ENCODE measurements at places on chromosomes 4 and X. TPM values are rescaled to one million over a fixed set of nuclear protein-coding genes. Genes with fewer than 3 reads are reported as not detected.

Gene USP17L30
- not detected for total RNA-seq

Gene PNMA6F
- not detected for total RNA-seq

Gene P2RY4
- not detected for total RNA-seq

Gene MAP9
- 10.9 TPM for total RNA-seq

Gene RTL3
- total RNA-seq: not detected

Gene DNAAF6
- total RNA-seq: not detected

Gene ANOS1
- total RNA-seq: not detected

Gene ADH6
- not detected for total RNA-seq

Gene OTUD6A
- total RNA-seq: not detected

Gene TEX11
- not detected for total RNA-seq

Gene HSFX3
- not detected for total RNA-seq

Gene GC
- not detected for total RNA-seq

Gene MAGEB10
- total RNA-seq: not detected

GRCh38 chrX:19005909-19006308 is 22.0 kb upstream of the PHKA2 start:
- no peak overlapping the region for H3K4me3 ChIP-seq
- no peaks in the 10 kb centered on the region for H3K36me3 ChIP-seq
- H3K27ac ChIP-seq: no peak overlapping the region
- H3K27me3 ChIP-seq: no peaks in the 10 kb centered on the region

GRCh38 chrX:17813277-17813676 is 47.8 kb downstream of the RAI2 start:
- H3K27ac ChIP-seq: no peak overlapping the region
- no peaks in the 10 kb centered on the region for H3K4me1 ChIP-seq
- no peak overlapping the region for H3K4me3 ChIP-seq
- no peaks in the 10 kb centered on the region for H3K36me3 ChIP-seq
- no peak for DNase-seq

DNA sequence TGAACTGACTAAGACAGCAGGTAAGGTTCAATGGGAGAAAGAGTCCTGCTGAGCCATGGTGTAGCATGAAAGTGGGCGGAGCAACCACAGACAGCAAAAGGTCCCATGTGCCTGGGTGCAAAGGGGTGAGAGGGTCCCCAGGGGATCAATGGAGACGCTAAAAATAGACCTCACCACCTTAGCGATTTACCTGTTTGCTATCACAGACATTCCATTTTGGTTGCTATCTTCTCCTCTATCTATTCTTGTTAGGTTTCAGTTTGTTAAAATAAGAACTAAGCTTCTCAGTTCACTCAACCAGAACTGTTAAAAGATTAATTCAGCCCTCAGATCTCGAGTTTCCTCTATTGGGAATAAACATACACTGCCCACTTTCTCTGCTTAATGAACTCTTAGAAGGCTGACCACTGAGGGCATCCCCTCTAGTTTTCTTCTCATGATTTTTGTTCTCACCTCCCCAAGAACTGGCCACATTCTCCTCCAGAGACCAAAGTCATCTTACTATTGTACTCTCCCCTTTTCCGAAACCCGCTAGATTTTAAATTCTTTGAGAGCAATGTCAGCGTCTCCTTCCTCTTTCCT is 136.7 kb downstream of the PARM1 start:
- H3K4me1 ChIP-seq: no peaks in the 10 kb centered on the region
- H3K27me3 ChIP-seq: no peaks in the 10 kb centered on the region
- no peak overlapping the region for H3K27ac ChIP-seq
- no peak overlapping the region for H3K4me3 ChIP-seq

DNA sequence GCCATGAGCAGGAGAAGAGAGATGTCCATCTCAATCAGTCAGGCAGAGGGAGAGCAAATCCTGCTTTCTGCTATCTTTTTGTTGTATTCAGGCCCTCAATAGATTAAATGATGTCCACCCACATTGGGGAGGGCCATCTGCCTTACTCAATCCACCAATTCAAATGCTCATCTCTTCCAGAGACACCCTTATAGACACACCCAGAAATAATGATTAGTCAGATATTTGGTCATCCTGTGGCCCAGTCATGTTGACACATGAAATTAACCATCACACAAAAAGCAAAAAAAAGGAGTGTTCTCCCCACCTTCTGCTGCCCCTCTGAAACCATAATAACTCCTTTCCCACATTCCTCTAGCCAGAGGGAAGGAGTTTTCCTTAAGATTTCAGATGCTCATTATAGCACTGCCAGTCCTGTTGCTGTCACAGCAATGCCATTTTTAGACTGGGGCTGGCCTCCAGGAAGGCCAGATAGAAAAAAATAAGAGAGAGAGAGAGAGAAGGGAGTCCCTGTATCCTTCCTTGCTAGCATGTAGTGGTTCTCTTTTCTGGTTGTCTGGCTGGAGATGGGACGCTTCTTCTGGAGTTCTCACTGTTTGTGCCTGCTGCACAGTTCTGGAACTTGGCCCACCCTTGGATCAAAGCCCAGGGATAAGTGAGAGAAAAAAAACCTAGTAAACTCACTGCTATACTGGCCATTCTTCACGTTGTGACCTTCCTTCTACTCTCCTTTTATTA is 177.7 kb downstream of the RBM46 start:
- H3K4me1 ChIP-seq: no peaks in the 10 kb centered on the region
- no peaks in the 10 kb centered on the region for H3K36me3 ChIP-seq
- H3K27ac ChIP-seq: no peak overlapping the region
- no peaks in the 10 kb centered on the region for H3K27me3 ChIP-seq
- no peak overlapping the region for H3K4me3 ChIP-seq
- no peak for DNase-seq

DNA sequence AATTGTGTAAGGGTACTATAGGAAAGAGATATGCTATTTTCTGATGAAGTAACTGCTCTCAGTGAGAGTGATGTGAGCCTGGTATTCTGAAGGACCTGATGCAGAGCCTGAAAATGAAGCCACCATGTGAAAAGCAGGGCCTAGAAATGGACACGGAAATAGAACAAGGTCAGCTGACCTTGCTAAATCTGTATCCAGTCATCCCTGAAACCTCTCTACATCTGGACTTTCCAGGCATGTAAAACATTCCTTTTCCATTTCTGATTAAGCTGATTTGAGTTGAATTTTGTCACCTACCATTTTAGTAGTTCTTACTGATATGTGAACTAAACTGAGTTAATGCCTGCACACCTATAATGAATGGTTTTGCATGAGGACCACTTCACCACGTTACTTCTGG is 72.4 kb upstream of the NEIL3 start:
- no peak overlapping the region for H3K27ac ChIP-seq
- no peaks in the 10 kb centered on the region for H3K4me1 ChIP-seq
- DNase-seq: no peak
- no peak overlapping the region for H3K4me3 ChIP-seq
- no peaks in the 10 kb centered on the region for H3K27me3 ChIP-seq

GRCh38 chr4:146124023-146124680 is 51.4 kb upstream of the LSM6 start:
- H3K27me3 ChIP-seq: no peaks in the 10 kb centered on the region
- DNase-seq: no peak
- no peaks in the 10 kb centered on the region for H3K4me1 ChIP-seq
- no peaks in the 10 kb centered on the region for H3K36me3 ChIP-seq

DNA sequence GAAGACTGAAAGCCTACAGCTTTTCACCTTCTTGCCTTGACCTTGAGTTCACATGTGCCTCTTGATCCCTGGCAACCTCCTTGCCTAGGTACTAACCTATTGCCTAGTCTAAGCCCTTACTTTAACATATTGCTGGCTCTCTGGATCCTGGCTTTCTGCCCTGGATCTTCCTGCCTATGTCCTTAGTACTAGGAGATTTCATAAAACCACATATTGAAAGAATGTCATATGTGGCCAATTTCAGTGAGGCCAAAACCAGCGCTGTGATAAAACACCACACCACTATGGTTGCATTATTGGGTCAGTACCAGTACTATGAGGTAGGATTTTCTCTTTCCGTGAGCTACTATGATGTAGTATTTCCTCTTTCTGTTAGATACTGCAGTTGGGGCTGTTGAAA is 80.4 kb downstream of the CT47B1 start:
- H3K4me3 ChIP-seq: no peak overlapping the region
- no peaks in the 10 kb centered on the region for H3K27me3 ChIP-seq
- H3K27ac ChIP-seq: no peak overlapping the region

DNA sequence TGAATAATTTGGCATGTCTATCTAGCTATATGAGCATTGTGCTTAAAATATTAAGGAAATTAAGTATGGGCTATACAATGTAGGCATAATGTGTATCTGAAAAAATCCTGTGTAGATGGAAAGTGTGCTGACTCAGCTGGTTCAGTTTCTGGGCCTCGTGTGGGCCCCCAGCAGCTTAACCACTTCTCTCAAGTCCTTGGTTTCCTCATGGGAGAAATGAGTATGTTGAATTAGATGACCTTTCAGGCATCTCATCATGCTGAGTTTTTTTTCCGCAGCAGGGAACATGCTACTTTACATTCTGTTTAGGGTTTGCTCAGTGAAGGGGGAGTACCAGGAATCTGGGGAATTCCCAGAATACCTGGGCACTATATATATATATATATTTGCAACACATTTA is 30.5 kb downstream of the RHOH start:
- no peaks in the 10 kb centered on the region for H3K27me3 ChIP-seq
- H3K4me3 ChIP-seq: no peak overlapping the region
- H3K36me3 ChIP-seq: peaks cover 3% of the 10 kb centered on the region
- H3K4me1 ChIP-seq: peaks cover 96% of the 10 kb centered on the region
- no peak overlapping the region for H3K27ac ChIP-seq

DNA sequence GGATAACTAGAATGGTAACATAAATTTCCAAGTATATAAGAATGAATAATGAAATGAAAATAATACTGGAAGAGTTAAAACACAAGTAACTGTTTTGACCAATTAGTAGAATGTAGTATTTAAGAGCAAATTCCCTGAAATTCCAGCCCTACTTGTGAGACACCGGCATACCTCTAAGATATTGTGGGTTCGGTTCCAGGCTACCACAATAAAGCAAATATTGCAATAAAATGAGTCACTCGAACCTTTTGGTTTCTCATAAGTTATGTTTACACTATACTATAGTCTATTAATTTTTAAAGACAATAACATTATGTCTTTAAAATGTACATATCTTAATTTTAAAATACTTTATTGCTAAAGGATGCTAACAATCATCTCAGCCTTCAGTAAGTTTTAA is 15.2 kb upstream of the IQCM start:
- DNase-seq: no peak
- H3K4me3 ChIP-seq: no peak overlapping the region
- H3K4me1 ChIP-seq: no peaks in the 10 kb centered on the region
- H3K27ac ChIP-seq: no peak overlapping the region
- H3K36me3 ChIP-seq: no peaks in the 10 kb centered on the region
- H3K27me3 ChIP-seq: no peaks in the 10 kb centered on the region

DNA sequence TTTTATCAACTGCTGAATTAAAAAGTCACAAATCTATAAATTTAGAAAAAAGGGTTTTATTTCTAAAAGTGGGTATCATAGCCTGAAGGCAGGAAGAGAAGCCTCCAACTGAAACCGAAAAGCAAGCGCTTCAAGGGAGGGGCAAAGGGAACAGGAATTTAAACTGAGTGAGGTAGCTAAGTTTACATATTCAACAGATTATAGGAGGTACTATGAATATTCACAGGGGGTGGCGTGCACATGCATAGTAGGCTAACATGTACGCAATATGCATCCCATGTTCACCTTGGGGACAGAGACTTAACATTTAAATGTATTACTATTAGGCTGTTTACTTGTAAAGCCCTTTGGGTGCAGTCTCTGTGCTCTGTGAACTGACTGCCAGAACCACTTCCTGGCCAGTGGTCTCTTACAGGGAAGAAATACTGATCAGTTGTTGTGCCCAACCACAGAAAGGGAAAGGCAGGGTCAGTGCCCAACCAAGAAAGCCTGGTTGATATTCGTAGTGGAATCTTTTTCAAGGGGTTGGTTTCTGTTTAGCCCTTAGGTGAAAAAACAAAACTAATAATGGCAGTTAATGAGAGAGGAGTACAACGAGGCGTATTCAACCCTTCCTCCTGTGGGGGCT is 168.7 kb upstream of the GALNTL6 start:
- H3K27ac ChIP-seq: no peak overlapping the region
- no peaks in the 10 kb centered on the region for H3K27me3 ChIP-seq
- DNase-seq: no peak
- no peaks in the 10 kb centered on the region for H3K36me3 ChIP-seq
- H3K4me3 ChIP-seq: no peak overlapping the region

DNA sequence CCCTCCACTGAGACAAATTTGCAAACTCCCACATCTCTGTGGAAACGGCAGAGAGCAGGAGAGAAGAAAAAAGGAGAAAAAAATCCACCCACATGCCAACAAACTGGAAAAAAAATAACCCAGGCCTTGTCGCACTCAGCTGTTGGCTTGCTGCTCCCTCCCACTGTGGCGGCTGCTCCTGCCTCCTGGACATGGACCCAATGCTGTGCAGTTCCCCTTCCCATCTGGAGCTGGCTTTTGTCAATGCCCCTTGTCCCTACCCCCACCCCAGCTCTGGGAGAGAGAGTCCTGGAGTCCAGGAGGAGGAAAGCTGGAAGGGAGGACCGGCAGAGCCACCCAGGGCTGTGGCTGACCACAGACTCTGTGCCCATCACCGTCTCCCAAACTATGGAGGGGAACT is 50.8 kb upstream of the IQSEC2 start:
- H3K4me3 ChIP-seq: no peak overlapping the region
- no peak overlapping the region for H3K27ac ChIP-seq
- no peaks in the 10 kb centered on the region for H3K27me3 ChIP-seq
- H3K4me1 ChIP-seq: no peaks in the 10 kb centered on the region

GRCh38 chr4:113243312-113243711 is 193.9 kb downstream of the ANK2 start:
- no peak overlapping the region for H3K27ac ChIP-seq
- H3K4me3 ChIP-seq: no peak overlapping the region
- H3K27me3 ChIP-seq: no peaks in the 10 kb centered on the region
- no peaks in the 10 kb centered on the region for H3K4me1 ChIP-seq

DNA sequence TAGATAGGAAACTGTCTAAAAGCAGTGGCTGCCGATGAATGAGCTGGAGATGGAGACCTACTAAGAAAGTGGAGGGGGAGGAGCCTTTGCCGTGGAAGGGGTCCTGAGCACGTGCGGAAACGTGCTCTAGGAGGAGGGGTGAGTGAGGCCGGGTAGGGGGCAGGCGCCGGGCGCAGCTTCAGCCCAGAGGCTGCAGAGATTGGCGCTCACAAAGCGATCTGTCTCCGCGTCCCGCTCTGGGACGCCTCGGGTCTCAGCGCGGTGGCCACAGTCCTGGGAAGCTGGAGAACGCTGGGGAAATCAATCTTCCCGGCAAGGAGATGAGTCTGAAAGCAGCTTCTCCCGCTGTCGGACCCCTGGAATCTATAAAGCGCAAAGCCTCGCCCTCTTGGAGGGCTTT is 444 bp upstream of the ARHGAP6 start:
- no peak overlapping the region for H3K27ac ChIP-seq
- H3K4me3 ChIP-seq: no peak overlapping the region
- no peaks in the 10 kb centered on the region for H3K4me1 ChIP-seq
- H3K27me3 ChIP-seq: no peaks in the 10 kb centered on the region

DNA sequence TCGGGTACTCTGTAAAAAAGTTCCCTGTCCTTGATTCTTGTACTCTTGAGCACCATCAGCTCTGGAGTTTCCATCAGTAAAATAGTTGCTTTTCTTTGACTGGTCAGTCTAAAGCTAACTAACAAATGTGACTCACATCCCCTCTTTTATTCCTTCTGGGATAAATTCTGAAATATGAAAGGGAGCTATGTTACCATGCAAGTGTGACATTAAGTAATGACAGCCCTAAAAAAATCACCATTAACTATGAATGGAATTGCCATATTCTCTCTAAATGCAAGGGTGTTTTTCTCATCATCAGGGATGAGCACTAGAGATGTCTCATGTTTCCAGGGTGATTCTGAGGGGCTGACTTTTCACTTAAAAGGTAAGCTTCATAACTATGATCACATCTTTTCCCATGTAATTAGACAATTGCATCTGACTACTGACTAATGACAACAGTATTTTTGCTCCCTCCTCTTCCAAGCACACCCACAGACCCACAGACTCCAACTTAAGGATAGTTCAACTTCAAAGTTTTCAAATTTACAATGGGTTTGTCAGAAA is 26.9 kb upstream of the RASGEF1B start:
- DNase-seq: no peak
- peaks cover 7% of the 10 kb centered on the region for H3K4me1 ChIP-seq
- H3K4me3 ChIP-seq: no peak overlapping the region
- no peaks in the 10 kb centered on the region for H3K27me3 ChIP-seq

Data from CD8-positive, alpha-beta memory T cell (primary cell).